ENCODE measurements at places on chromosomes 4 and X.

DNA sequence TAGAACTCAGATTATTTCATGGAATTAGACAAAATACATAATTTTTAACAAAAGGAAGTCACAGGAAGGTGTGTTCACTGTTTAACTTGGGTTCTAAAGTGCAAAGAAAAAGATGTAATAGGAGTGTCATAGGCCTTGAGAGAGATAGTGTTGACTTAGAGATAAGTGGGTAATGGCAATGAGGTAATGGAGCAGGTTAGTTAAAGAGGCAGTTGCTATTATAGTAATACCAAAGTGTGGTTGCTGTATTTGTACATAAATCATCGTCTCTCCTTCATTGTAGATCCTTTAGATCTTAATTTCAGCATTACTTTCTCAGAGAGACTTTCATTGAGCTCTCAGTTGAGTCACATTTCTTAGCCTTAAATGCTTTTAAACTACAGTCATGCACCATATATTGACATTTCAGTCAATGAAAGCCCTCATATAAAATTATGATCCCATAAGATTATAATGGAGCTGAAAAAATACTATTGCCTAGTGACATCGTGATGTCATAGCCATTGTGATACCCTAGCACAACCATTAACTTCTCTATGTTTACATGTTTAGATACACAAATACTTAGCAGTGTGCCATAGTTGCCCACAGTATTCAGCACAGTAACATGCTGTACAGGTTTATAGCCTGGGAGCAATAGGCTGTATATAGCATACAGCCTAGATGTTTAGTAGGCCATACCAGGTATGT, 245.4 kb downstream of the ADGRL3 start:
- DNase-seq: no peak

- DNase-seq: no peak
These were observed 7.0 kb downstream of the HERC3 start for GRCh38 chr4:88599298-88599697.

DNA sequence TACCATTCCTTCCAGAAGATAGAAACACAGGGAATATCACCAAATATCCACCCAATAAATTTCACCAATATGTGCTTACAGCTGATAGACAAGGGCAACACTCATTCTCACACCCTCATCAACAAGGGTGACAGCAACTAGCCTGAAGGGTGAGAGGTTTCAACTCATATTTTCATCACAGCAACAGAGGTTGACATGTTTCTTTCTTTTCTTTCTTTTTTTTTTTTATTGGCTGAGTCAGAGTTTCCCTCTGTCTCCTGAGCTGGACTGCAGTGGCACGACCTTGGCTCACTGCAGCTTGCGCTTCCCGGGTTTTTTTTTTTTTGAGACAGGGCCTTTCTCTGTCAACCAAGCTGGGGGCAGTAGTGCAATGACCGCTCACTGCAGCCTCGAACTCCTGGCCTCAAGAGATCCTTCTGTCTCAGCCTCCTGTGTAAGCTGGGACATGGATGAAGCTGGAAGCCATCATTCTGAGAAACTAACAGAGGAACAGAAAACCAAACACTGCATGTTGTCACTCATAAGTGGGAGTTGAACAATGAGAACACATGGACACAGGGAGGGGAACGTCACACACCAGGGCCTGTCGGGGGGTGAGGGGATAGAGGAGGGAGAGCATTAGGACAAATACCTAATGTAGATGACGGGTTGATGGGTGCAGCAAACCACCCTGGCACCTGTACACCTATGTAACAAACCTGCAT, 27.5 kb upstream of the ASMTL start:
- no peak for DNase-seq

- DNase-seq: no peak
These were observed 202.9 kb upstream of the NPY2R start for GRCh38 chr4:155005395-155006090.

- DNase-seq: no peak
These were observed 193.6 kb downstream of the COX7B2 start for GRCh38 chr4:46715468-46715867.
